Fibroblast of skin of right quadriceps (primary cell): ENCODE measurements at places on chromosomes 7 and 10.

- DNase-seq: peak; percentile 68
Observed at GRCh38 chr7:29017713-29018112, 59.6 kb upstream of the TRIL start.

GRCh38 chr10:33780961-33781360, 446.5 kb upstream of the NRP1 start:
- DNase-seq: no peak

DNA sequence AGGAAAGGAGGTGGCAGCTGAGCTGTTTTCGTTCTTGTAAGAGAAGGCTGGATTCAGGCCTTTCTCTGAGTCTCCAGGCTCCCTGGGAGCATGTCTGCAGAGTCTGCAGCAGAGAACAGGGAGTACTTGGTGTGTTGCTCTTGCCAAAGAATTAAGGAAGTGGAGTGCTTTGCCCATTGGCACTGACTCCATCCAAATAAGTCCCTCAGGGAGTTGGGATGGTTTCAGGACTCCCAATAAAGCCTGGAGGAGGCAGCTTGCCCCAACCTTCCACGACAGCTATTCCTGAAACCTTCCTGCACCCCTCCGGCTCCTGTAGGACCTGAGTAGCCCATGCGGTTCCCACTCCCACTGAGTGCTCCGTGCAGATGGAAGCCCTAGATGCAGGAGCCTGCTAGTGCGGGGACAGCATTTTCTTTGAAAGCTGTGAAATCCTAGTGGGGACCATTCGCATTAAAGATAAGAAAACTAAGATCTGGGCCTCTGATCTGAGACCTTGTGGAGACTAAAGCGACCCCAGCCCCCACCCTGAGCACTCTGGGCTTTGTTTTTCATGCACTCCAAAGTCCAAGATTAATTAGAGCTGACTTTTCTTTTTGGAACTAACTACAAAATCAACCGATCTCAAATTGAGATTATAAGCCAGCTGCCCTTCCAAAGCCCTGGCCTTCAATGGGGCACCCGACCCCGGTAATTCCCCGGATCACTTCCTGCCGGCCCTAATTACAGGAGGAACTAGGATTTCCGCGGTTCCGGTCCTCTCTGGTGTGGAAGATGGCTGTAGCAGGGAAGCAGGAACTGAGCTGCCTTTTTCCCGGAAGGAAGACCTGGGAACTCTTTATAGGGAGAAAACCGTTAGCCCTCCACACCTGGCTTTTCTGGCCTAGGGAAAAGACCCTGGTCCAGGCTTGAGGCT, 110.2 kb downstream of the COL13A1 start:
- no peak for DNase-seq

GRCh38 chr7:106050746-106051117, 61.4 kb downstream of the SYPL1 start:
- peak; percentile 61 for DNase-seq

DNA sequence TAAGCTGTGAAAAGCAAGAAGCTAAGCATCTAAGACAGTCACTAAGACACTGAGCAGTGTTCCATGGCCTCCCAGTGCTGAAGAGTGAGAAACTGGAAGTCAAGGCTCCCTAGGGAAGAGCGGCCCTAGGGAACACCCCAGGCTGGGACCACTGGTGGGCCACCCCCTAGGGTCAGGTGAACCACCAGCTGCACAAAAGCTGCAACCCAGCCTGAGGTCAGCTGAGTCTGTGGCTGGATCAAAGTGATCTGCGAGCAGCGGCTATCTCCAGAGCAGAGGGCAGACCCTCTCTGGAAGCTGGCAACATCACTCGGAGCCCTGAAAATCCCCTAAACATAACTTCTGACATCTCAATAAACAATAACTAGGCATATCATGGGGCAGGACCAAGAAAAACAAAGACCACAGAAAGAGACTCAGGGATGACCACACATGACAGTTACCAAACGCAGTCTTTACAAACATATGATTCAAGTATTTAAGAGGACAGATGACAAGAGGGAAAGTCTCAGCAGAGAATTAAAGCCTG, 125.8 kb downstream of the DLG5 start:
- DNase-seq: no peak

DNA sequence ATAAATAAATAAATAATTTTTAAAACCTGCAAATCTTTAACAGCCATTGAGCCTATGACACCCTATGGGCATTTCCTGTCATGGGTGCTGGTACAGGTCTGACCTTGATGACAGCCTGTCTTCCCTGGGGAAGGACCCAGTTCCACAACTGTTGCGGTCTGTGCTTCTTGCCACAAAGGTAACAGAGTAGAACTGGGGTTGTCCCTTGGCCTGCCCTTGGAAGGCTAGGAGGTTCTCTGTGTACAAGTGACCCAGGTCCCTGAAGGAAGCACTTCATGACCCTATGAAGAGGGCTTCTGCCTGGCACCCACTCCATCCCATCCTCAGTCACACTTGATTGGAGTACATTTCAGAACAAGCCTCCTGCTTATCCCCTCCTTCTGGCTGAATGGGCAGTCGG, 66.9 kb downstream of the OGDH start:
- DNase-seq: no peak

DNA sequence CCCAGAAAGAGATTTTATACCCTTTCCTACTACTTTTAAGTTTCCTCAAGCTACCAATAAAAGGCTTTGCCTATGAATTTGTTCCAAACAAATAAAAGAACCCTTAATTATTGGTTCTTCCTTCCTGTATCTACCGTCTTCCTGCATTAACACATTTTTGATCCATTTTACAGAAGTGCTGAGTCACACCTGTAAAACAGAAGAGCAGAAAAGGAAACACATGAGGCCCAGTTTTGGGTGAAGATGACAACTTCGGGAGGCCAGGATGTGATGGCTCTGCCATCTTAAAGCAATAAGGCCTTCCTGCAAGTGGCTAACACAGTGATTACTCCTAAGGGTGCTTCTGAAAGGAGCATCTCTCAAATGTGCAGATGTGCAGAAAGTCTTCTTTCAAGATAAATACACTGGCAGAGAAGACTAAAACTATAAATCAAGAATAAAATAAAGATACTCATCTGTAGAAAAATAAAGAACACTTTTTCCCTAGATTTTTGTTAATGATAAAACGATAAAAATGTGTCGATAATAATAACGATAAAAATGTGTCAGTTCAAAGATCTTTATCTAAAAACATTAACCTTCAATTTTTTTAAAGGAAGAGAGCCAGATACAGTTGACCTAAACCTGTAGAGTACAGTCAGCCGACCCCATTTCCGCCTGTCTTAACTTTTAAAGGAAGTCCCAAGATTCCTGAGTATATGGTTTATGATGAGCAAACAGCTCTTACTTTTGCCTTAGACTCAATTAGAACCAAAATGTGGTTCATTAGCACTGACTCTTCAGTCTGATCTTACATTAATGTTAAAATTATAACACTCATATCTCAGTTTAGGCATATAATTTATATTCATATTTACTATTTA, 108.6 kb downstream of the UBE2H start:
- DNase-seq: no peak

GRCh38 chr10:73937333-73938043, 26.6 kb downstream of the PLAU start:
- DNase-seq: peak; percentile 21

- DNase-seq: no peak
Observed at GRCh38 chr7:721619-722248, 4.8 kb upstream of the DNAAF5 start.

DNA sequence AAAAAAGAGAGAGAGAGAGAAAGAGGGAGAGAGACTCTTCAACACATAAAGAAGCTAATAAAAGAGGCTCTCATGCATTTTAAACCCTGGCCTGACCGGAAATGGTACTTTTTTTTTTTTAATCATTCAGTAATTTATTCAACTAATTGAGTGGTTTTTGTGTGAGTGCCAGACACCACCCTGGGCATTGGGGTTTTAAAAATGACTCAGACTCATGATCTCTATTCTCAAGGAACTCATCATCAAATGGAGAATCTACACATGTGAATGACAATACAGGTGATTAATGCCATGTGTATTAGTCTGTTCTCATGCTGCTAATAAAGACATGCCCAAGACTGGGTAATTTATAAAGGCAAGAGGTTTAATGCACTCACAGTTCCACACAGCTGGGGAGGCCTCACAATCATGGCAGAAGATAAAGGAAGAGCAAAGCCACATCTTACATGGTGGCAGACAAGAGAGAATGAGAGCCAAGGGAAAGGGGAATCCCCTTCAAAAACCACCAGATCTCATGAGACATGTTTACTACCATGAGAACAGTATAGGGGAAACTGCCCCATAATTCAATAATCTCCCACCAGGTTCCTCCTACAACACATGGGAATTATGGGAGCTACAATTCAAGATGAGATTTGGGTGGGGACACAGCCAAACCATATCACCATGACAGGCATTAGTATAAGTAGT, 158.5 kb upstream of the AUTS2 start:
- DNase-seq: no peak

- peak; percentile 24 for DNase-seq
Observed at GRCh38 chr10:44925224-44925623, 14.1 kb downstream of the TMEM72 start.

DNA sequence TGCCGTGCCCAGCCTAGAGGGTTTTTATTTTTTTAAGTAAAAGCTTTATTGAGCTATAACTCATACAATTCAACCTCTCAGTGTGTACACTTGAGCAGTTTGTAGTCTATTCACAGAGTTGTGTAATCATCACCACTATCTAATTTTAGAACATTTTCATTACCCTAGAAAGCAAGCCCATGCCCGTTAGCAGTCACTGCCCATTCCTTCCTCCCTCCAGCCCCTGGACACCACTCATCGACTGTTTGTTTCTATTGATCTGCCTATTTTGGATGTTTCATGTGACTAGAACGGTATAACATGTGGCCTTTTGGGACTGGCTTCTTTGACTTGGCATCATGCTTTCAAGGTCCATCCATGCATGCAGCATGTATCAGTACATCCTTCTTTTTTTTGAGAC, 25.7 kb upstream of the SEC61A2 start:
- DNase-seq: no peak

DNA sequence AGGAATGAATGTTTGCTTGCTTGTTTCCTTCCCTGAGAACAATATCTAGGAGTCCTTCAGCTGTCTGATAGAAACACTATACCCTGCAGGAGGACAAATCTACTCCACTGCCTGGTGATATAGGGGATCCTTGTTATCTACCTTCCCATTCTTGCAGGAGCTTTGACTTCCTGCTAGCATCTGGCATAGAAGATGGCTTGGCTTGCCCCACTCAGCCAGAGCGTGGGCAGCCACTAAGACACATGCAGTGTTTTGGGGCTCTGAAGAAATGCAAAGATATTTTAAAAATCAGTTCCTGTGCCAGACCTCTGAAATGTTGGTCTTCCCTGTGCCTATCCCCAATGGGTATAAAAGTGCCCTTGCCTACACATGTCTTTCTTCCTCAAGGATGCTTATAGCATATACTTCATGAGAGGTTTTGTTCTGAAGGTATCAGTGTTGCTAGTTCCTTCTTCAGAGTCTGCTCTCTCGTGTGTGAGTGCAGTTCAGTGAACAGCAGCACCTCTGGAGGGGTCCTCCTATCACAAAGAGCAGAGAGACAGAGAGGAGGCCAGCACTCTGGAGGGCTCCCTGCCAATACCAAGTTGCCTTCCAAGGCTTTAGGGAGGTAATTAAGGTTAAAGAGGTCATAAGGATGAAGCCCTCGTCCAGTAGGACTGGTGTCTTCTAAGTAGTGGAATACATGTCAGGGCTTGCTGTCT, 149.1 kb upstream of the CALCR start:
- no peak for DNase-seq

- peak; percentile 5 for DNase-seq
Observed at GRCh38 chr7:155412416-155413253, 45.3 kb upstream of the EN2 start.

- no peak for DNase-seq
Observed at GRCh38 chr10:103533827-103534226, 40.3 kb downstream of the NEURL1 start.

GRCh38 chr7:46660402-46660980, 739.4 kb upstream of the IGFBP3 start:
- peak; percentile 71 for DNase-seq

- no peak for DNase-seq
Observed at GRCh38 chr7:111091593-111092358, 849 bp downstream of the LRRN3 start.

GRCh38 chr7:36794689-36795088, 70.4 kb upstream of the AOAH start:
- no peak for DNase-seq

DNA sequence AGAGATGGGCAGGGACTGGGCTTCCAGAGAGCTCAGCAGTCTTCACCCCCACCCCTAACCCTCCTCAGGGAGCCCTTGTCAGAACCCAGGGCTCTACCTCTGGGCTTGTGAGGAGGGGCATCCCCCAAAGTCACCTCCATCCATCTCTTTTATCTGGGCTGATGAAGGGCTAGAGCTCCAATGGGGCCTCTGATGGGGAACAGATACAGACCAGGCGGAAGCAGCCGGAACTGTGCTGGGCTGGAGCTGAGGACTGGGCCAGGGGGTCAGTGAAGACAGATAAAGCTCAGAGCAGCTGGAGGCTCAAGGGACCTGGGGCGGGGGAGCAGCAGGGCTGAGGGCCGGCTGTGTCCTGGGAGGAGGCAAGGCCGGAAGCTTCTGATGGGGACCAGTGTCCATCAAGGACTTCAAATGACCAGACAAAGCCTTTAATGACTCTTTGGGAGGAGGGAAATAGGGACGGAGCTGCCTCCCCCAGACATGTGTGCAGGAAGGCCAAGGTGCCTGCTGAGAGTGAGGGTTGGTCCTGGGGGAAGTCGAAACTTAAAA, 10.2 kb downstream of the KAZALD1 start:
- no peak for DNase-seq

DNA sequence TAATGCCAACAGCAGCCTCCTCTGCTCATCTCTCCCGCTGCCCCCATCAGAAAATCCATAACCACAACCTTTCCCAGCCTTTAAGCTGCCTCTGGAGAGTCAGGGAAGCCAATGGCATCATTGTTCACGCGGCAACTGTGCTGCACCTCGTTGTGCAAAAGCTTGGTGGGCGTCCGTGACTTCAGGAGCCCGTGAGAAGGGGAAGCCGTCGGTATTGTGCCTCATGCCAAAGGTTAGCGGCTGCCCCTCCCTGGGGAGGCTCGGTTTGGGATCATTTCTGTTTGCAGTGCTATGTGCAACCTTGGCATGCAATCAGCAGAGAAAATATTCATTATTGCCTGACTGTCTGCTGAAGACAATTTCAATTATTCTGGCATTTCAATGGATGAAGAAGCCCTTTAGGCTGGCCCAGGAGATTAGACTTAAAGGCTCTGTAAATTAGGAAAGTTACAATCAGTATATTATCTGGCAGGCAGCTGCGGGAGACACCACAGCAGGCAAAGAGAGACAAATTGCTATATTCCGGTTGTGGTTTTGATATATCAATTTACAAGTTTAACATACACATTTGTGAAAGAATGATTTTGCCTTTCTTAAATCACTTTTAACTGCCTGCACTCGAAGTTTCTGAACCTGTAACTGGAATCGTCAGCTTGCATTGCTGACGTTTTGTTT, 244.5 kb downstream of the GATA3 start:
- DNase-seq: no peak

GRCh38 chr10:80582286-80582960, 44.7 kb downstream of the SH2D4B start:
- no peak for DNase-seq

GRCh38 chr7:125136755-125137532, 207.3 kb upstream of the POT1 start:
- no peak for DNase-seq
